Spinal cord (tissue), 10 donors: ENCODE measurements at places on chromosomes 3 and 15. TPM values are rescaled to one million over a fixed set of nuclear protein-coding genes. Genes with fewer than 3 reads are reported as not detected.

LYZL4 gene
- not detected for total RNA-seq

PSTPIP1 gene
- total RNA-seq: 1.4 TPM

LHFPL4 gene
- 14.5 TPM for total RNA-seq

RLBP1 gene
- 3.6 TPM for total RNA-seq

HIGD2B gene
- not detected for total RNA-seq

SCN11A gene
- 44.3 TPM for total RNA-seq

NEO1 gene
- total RNA-seq: 70.6 TPM

PCLAF gene
- 8.0 TPM for total RNA-seq

CAND2 gene
- 10.3 TPM for total RNA-seq

NR2F2 gene
- total RNA-seq: 21.4 TPM

P2RY12 gene
- total RNA-seq: 167 TPM

DNA sequence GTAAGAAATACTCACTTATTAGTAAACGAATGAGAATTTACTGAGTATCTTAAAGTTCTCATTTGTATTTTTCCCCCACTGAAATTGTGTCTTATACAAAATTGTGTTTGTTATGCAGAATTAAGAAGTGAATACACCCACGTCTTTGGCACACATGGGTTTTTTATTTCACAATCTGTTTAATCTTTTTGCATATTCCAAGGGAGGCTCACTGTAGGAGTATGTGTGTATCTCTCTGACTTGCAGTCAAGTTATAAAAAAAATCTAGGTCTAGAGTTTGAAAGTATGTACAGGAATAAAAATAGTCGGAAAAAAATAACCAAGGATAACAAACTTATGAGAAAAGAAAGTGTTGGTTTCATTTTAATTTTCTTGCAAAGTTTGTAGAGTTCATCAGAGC is 255.2 kb downstream of the PDCD6IP start:
- H3K4me1 ChIP-seq: no peaks in the 10 kb centered on the region
- no peaks in the 10 kb centered on the region for H3K27me3 ChIP-seq
- no peak overlapping the region for H3K27ac ChIP-seq
- no peak for DNase-seq
- H3K4me3 ChIP-seq: no peak overlapping the region

DNA sequence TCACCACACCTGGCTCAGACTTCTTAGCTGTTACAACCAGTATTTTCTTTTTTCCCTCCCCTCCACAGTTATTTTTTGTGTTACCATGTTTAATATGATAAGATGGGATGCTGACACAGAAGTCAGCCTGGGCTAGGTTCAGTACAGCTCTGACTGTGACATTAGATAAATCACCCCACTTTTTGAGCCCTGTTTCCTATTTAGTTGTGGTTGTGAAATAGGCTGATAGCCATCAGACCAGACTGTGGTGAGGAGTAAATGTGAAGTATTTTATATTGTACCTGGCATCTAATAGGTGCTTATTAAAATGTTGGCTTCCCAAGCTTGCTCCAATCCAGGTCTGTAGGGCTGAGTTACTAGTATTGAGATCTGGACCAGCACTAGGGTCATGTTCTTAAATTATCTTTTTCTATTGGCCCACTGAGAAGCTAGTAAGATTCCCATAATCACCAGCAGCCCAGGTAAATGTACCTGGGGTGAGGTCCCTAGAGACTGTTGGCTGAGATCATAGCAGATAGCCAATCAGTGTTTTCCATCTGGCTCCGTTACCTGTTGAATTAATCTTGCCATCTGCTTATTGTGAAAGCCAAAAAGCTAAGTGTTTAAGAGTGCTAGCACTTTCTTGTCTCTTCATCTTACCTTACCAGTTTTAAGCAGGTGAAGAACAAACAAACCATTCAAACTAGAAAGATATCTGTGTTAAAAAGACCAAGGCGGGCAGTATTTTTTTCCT is 61.0 kb downstream of the CCK start:
- DNase-seq: no peak
- H3K36me3 ChIP-seq: peaks cover 57% of the 10 kb centered on the region
- peaks cover 3% of the 10 kb centered on the region for H3K4me1 ChIP-seq
- no peak overlapping the region for H3K4me3 ChIP-seq
- H3K27me3 ChIP-seq: no peaks in the 10 kb centered on the region

- H3K4me1 ChIP-seq: peaks cover 5% of the 10 kb centered on the region
- DNase-seq: no peak
- H3K4me3 ChIP-seq: no peak overlapping the region
- no peaks in the 10 kb centered on the region for H3K27me3 ChIP-seq
- no peaks in the 10 kb centered on the region for H3K36me3 ChIP-seq
Observed at GRCh38 chr15:57156210-57156884, 220.0 kb upstream of the CGNL1 start.

DNA sequence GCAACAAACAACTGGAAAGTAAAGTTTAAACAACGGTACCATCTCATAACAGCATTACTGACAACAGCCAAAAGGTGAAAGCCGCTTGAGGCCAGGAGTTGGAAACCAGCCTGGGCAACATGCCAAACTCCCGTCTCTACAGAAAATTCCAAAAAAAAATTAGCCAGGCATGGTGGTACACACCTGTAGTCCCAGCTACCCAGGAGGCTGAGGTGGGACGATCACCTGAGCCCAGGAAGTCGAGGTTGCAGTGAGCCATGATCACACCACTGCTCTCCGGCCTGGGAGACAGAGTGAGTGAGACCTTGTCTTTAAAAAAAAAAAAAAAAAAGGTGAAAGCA is 4.4 kb downstream of the TNK2 start:
- H3K36me3 ChIP-seq: peaks cover 14% of the 10 kb centered on the region
- no peak overlapping the region for H3K27ac ChIP-seq
- peaks cover 49% of the 10 kb centered on the region for H3K4me1 ChIP-seq
- DNase-seq: no peak
- no peak overlapping the region for H3K4me3 ChIP-seq

- H3K27ac ChIP-seq: no peak overlapping the region
- peak; percentile 46 for DNase-seq
- H3K4me3 ChIP-seq: no peak overlapping the region
- H3K36me3 ChIP-seq: no peaks in the 10 kb centered on the region
Observed at GRCh38 chr15:93973287-93973686, 258.1 kb upstream of the MCTP2 start.

DNA sequence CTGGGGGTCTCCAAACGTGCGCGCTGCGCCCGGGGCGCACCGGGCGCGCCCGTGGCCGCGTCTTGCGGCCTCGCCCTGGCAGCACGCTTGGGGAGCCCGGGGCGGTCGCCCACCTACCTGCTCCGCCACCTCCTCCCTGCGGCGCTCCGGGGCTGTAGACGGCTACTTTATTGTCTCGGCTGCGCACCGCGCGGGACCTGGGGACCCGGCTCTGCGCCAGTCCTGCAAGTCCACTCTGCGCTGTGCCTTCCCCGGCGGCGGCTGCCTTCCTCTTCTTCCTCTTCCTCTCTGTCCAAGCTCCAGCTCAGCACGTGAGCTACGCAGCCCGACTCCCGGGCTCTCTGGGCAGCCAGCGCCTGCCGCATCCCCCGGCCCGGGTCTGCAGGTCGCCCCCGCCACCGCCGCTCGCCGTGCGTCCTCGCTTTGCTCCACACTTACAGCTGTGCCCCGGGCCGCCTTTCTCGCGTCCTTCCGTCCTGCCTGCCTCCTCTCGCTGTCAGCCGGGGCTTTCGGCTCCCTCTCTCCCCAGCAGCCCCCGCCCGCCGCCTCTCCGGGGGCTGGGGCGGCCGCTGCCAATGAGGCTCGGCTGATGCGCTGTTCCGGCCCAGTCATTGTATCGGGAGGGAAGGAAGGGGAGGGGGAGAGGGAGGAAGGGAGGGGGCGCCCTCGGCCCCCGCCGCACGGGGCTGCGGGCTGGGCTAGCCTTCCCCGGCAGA is 156.4 kb upstream of the FRMD4B start:
- no peaks in the 10 kb centered on the region for H3K36me3 ChIP-seq
- peak overlapping the region; percentile 15 for H3K27ac ChIP-seq
- peaks cover 7% of the 10 kb centered on the region for H3K27me3 ChIP-seq
- peaks cover 14% of the 10 kb centered on the region for H3K4me1 ChIP-seq

DNA sequence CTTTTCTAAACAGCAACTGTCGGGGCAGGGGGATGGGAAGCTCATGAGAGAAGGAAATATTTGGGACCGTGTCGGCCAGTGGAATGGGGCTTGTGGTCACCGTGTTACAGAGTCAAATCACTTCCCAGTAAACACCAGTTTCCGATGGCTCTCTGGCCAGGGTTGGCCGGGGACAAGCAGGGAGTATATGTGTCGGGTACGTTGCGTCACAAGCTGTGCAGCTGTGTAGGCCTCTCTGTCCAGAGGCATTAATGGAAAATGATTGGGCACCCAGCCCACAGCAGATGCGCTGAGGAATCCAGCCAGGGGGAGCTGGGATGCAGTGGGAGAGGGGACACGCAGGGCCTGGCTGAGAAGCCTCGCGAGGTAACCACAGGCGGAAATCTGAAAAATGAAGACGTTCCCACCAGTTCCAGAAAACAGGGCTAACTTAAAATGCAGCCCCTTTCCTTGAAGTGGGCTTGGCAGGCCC is 15.8 kb upstream of the ALDH1A3 start:
- no peak overlapping the region for H3K27ac ChIP-seq
- H3K4me1 ChIP-seq: peaks cover 12% of the 10 kb centered on the region
- no peaks in the 10 kb centered on the region for H3K27me3 ChIP-seq
- H3K36me3 ChIP-seq: no peaks in the 10 kb centered on the region
- peak; percentile 44 for DNase-seq

DNA sequence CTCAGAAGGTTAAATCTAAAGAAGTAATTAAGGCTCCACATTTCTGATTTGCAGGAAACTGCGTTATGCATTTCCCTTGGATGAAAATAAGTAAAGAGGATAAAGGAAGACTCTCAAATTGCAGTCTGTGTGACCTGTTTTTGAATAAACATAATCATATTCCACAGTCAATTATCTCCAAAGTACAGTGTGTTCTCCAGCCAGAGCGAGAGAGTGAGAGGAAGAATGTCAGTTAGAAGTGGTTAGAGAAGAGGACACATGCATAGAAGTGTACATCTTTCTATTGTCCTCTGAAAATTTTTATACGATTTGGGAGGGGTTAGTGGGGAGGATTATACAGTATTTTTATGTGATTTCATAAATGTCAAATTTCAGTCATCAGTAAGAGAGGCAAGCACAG is 487.1 kb downstream of the LPP start:
- H3K27ac ChIP-seq: no peak overlapping the region
- no peak overlapping the region for H3K4me3 ChIP-seq
- no peaks in the 10 kb centered on the region for H3K36me3 ChIP-seq
- H3K27me3 ChIP-seq: no peaks in the 10 kb centered on the region

DNA sequence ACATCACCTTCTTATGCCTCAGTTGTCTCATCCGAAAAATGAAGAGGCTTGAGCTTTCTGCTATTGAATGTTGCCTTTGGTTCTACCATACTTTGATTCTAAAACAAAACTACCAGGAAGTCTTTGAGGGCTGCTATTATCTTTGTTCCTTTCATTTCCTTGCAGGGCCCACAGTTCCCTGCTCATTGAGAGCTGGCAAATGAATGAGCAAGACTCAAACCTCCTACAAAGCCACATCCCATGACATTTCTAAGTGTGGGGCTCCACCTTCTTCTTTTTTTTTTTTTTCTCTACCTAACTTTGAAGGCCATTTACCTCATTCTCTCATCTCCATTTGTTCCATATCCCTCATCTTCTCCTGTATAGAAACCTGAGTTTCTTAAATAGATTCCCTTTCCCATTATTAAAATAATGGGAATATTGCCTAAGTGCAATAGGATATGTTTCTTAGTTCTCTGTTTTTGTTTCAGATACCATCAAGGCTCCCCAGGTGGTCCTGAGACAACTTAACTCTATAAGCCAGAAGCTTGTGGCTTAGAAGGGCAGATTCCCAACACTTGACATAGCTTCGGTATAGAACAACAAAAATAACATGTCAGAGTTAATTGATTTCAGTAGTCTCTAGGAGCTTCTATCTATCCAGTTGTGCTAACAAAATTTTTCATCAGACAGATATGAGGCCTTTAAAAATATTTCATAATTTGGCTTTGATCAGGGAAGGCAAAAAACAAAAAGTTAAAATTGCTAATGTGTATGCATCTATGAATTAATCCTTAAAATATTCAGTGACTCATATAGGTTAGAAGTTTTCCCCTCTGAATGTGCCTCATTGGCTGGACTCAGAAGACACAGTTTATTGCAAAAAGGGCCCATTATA is 951.6 kb downstream of the TUSC7 start:
- no peak overlapping the region for H3K27ac ChIP-seq
- no peaks in the 10 kb centered on the region for H3K36me3 ChIP-seq
- no peak for DNase-seq
- H3K4me3 ChIP-seq: no peak overlapping the region
- H3K27me3 ChIP-seq: no peaks in the 10 kb centered on the region

- no peaks in the 10 kb centered on the region for H3K4me1 ChIP-seq
- no peaks in the 10 kb centered on the region for H3K27me3 ChIP-seq
- no peak overlapping the region for H3K4me3 ChIP-seq
- no peak overlapping the region for H3K27ac ChIP-seq
- no peaks in the 10 kb centered on the region for H3K36me3 ChIP-seq
Observed at GRCh38 chr3:83946049-83946448, 1012.7 kb upstream of the CADM2 start.

DNA sequence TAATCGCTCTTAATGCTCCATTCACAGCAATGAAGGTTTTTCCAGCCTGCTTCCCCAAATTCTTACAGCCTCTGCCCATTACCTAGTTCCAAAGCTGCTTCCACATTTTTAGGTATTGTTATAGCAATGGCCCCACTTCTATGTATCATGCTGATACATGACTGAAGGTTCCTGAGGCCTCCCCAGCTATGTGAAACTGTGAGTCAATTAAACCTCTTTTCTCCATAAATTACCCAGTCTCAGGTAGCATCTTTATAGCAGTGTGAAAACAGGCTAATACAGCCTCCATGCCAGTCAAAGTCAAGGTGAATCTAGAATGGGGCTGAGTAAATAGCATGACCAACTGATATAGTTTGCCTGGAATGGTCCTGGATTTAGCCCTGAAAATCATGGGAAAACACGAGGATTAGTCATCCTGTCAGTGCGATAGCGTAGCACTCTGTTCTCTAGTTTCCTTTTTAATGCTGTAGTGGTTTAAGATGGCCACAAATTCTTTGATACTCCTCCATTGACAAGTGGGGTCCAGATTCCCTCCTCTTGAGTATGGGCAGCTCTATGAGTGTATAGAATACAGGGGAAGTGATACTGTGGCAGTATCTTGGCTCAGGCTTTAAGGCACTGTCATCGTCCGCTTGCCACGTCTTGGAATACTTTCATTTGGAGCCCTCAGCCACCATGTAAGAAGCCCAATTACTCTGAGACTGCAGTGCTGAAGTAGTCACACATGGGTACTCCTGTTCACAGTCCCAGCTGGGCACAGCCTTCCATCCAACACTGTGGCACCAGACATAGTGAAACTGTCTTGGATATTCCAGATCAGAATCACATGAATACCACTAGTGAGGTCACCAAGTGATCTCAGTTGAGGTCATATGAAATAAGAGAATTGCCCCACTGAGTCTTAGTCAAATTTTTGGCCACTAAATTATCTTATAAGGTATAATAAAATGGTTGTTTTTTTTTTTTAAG is 94.0 kb upstream of the PLCL2 start:
- no peak for DNase-seq
- H3K4me1 ChIP-seq: no peaks in the 10 kb centered on the region
- H3K27me3 ChIP-seq: no peaks in the 10 kb centered on the region
